Panc1 (cell line): ENCODE measurements at places on chromosomes 7 and 10. TPM values are rescaled to one million over a fixed set of nuclear protein-coding genes. Genes with fewer than 3 reads are reported as not detected.

The LRRD1 gene
- 0.05 TPM for total RNA-seq

The CABCOCO1 gene
- 4.0 TPM for total RNA-seq

The FRAT2 gene
- 16.7 TPM for total RNA-seq

The SPDYE8 gene
- not detected for total RNA-seq

DNA sequence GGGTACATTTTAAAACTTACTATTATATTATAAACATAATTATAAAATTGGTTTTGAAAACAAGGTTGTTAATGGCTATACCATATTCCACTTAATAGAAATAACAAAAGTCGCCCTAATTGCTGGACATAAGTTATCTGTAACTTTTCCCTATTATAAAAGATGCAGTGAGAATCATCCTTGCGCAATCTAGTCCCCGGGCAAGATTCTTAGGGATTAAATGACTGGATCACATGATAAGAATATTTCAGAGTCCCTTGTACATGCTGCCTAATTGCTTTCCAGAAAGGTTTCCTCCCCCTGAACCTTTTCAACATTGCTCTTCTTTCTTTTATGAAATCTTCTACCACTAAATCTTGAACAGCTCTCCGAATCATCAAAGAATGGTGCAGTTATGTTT, 479.8 kb upstream of the MKI67 start:
- H3K36me3 ChIP-seq, result no peaks in the 10 kb centered on the region
- H3K4me3 ChIP-seq, result no peak overlapping the region
- no peak for DNase-seq
- H3K4me1 ChIP-seq, result no peaks in the 10 kb centered on the region
- no peaks in the 10 kb centered on the region; the same call in 1 of the 2 replicates for H3K27me3 ChIP-seq

DNA sequence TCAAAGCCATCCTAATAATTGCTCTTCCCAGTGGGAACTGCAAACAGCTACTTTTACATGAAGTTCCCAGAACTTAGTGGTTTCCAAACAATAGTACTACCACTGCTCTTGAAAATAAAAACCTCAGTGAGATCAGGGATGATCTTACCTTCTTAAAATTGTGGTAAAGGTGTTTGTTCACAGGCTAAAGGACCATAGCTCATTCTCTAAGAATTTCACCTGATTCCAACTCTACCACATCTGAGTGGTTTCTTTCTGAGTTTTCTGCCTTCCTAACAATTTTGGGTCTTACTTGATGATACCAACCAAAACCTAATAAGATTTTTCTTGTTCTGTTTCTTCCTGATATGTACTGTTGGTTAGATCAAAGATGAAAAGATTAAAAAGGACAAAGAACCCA, 45.6 kb upstream of the AGBL3 start:
- no peak overlapping the region for H3K27ac ChIP-seq
- no peaks in the 10 kb centered on the region for H3K4me1 ChIP-seq
- H3K27me3 ChIP-seq, result no peaks in the 10 kb centered on the region

DNA sequence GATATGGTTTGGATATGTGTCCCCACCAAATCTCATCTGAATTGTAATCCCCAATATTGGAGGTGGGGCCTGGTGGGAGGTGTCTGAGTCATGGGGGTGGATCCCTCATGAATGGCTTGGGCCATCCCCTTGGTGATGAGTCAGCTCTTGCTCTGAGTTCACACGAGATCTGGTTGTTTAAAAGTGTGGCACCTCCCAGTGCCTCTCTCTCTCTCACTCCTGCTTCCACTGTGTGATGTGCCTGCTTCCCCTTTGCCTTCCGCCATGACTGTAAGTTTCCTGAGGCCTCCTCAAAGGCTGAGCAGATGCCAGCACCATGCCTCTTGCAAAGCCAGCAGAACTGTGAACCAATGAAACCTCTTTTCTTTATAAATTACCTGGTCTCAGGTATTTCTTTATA, 4.8 kb upstream of the GCK start:
- H3K27me3 ChIP-seq, result no peaks in the 10 kb centered on the region

DNA sequence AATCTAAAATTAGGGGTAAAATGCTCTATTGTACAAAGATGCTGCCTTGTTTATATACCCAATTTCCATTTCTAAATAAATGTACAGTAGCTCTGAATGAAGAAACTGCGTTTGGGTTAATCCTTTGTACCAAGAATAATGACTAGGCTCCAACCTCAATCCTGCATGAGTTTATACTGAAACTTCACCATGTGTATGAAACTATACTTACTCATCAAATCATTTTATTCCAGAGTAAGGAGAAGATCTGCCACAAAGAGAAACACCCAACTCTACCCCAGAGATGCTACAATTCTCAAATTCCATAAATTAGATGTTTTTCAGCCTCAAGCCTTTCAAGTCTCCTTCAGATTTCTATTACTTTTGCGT, 53.8 kb upstream of the AKR1E2 start:
- H3K4me3 ChIP-seq, result no peak overlapping the region
- peak overlapping the region; percentile 90 for H3K27ac ChIP-seq
- no peaks in the 10 kb centered on the region for H3K27me3 ChIP-seq
- no peak for DNase-seq
- H3K4me1 ChIP-seq, result peaks cover 9% of the 10 kb centered on the region

- no peak for DNase-seq
- H3K36me3 ChIP-seq, result peaks cover 35% of the 10 kb centered on the region
- no peak overlapping the region for H3K27ac ChIP-seq
- no peaks in the 10 kb centered on the region for H3K4me1 ChIP-seq
Observed at GRCh38 chr7:104196161-104196560, 11.7 kb downstream of the ORC5 start.

- DNase-seq, result no peak
- H3K27ac ChIP-seq, result no peak overlapping the region
- no peak overlapping the region for H3K4me3 ChIP-seq
- H3K4me1 ChIP-seq, result no peaks in the 10 kb centered on the region
- no peaks in the 10 kb centered on the region; the same call in 1 of the 2 replicates for H3K36me3 ChIP-seq
- no peaks in the 10 kb centered on the region; the same call in 1 of the 2 replicates for H3K27me3 ChIP-seq
Observed at GRCh38 chr7:95814721-95815120, 42.4 kb downstream of the DYNC1I1 start.

DNA sequence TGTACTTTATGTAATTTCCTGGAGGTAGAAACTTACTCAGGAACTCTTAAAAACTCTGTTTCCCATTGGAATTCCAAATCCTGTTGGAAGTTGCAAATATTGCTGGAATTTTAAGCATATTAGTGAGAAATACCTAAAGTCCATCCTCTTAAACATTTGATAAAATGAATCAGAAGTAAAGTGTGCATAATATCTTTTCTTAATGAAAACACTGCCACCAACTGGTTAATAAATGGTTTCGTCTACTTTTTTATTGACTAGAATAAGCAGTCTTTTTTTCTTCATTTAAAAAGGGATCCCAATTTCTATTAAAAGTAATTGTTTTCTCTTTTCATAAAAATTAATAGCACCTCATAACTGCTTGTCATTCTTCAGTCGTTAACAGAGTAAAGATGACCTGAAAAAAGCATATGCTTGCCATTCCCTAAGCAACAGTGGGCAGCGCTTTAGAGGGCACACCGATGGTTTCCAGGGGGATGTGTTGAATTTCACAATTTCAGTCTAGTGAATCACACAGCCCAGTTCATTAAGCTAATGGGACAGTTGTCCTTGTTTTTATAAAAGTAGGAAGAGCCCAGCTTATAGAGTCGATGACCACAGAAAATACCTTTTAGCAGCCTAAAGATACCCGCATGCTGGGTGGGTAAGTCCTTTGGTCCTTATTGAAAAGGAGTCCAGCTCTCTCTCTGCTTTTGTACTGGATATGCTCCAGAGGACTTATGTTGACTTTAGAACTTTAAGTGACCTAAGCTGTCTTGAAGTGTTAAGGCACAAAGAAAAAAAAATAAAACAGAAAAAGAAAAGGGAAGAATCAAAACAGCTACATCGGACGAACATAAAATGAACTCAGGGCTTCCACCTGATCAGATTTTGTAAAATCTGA, 28.5 kb downstream of the NPS start:
- no peak overlapping the region for H3K27ac ChIP-seq
- H3K36me3 ChIP-seq, result no peaks in the 10 kb centered on the region
- H3K4me3 ChIP-seq, result no peak overlapping the region
- DNase-seq, result no peak
- 0 out of 2 replicates have a peak, but pooled peaks cover 4% of the 10 kb centered on the region for H3K4me1 ChIP-seq

DNA sequence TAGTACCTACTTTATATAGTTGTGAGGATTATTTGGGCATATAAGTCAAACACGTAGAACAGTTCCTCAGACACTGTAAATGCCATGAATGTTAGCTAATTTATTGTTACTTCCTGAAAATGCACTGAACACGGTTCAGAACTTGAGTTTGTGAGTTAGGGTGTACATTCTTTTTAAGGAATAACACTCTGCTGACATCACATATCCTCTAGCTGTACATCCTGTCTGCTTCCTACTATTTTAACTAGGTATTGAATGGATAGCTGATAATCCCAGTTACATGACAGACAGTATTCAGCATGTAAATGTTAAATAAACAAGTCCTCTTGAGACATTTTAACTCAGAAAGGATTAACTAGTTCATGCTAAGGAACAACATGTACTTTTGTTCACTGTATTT, 16.0 kb downstream of the SAMD8 start:
- no peak overlapping the region for H3K4me3 ChIP-seq
- no peak for DNase-seq
- H3K27me3 ChIP-seq, result no peaks in the 10 kb centered on the region
- H3K4me1 ChIP-seq, result no peaks in the 10 kb centered on the region

- H3K4me1 ChIP-seq, result peaks cover 6% of the 10 kb centered on the region; the same call in 1 of the 2 replicates
- H3K4me3 ChIP-seq, result no peak overlapping the region
- H3K36me3 ChIP-seq, result no peaks in the 10 kb centered on the region
- DNase-seq, result no peak
- H3K27me3 ChIP-seq, result no peaks in the 10 kb centered on the region
- 0 out of 2 replicates have a peak overlapping the region, but pooled peaks have one; percentile 40 for H3K27ac ChIP-seq
Observed at GRCh38 chr10:113916053-113916452, 61.6 kb downstream of the NHLRC2 start.

- no peak for DNase-seq
- H3K27ac ChIP-seq, result no peak overlapping the region; the same call in 1 of the 2 replicates
- H3K4me3 ChIP-seq, result no peak overlapping the region
- H3K27me3 ChIP-seq, result no peaks in the 10 kb centered on the region
- no peaks in the 10 kb centered on the region for H3K36me3 ChIP-seq
Observed at GRCh38 chr7:81211934-81212320, 293.1 kb upstream of the SEMA3C start.
